Stimulated activated CD4-positive, alpha-beta T cell treated with anti-CD3 and anti-CD28 coated beads, Interleukin-2, amount 100 ng/mL, for 24 hours (primary cell): ENCODE measurements at places on chromosomes 13 and 19.

- no peak for DNase-seq
Observed at GRCh38 chr13:85223883-85224656, 575.1 kb downstream of the SLITRK6 start.

GRCh38 chr13:78603240-78603957 is at the start of gene POU4F1:
Gene POU4F1, minus strand, starts transcription at chr13:78603552. Its CDS starts 226 bp downstream, at chr13:78603326.
- peak; percentile 76 for DNase-seq

- no peak for DNase-seq
Observed at GRCh38 chr13:94987081-94987480, 274.7 kb upstream of the SOX21 start.

DNA sequence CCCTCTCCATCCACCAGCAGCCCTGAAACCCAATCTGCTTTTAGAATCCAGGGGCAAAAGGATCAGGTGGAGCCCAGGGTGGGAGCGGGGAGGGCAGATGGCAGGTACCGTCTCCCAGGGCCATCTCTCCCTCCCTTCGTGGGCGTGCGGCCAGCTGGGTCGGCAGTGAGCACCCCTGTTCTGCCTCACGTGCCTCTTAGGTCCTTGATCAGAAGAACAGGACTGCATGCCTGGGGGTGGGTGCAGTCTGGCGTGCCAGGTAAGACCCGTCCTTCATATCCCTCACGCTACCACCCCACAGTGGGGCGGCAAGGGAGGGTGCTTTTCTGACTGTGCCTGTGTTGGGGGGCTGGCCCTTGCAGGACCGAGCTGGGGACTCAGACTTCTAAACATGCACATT is 2.0 kb downstream of the SLC8A2 start:
- DNase-seq: no peak

DNA sequence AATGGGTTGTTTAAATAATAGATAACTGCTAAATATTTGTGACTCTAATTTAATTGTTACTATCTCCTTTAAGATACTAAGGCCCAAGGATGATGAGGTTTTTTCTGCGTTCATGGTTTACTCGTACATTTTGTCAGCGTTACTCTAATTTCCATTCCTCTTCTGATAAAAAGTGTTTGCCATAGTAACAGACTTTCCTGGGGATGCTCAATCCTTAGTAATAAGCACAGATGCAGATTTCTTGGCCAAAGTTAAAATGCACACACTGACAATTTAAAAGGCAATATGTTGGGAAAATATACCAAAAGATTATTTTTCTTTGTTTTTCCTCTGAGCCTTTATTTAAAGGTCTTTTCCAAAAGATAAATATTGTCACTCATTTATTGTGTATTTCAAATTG is 149.6 kb downstream of the IRS2 start:
- no peak for DNase-seq

DNA sequence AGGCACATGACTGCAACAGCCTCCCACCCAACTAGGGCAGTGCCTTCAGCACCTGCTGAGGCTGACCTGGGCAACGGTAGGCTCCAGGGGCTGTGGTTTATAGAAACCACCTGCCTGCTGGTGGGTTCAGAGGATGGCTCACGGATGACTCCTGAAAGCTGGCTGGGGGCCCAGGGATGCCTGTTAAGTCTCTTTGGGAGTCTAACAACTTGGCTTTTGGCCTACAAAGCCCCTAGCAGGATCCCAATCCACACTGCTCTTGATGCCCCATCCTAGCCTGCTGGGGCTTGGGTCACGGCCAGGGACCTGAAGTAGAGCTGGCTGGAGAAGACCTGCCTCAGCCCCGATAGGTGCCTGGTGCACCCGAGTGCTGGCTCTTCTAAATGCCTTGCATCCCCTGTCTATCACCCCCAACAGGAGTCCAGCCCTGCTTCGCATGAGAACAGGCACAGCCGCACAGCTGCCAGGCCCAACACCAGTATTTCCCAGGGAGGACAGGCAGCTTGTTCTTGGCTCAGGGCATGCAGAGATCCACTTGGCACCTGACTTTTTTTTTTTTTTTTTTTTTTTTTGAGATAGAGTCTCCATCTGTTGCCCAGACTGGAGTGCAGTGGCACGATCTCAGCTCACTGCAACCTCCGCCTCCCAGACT is 9.1 kb upstream of the EPHX3 start:
- no peak for DNase-seq

DNA sequence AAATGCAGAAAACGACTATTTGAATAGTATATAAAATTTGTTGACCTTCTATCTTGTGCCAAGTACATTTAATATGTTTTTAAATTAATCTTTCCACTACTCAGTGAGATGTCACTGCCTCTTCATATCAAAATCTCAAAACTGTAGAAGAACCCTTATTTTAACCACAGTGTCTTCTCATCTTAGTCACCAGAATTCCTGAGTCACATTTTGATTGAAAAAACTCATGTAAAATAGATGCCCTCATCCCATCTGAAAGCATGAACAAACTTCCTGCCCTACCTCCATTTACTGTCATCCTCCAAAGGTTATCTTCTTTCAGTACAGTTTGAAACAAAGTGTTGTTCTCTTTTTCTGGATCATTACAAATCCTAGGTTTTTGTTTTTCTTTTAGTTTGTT is 1215.4 kb downstream of the PCDH9 start:
- DNase-seq: no peak

GRCh38 chr19:3266792-3267514 is 42.5 kb downstream of the CELF5 start:
- DNase-seq: no peak

GRCh38 chr13:23159760-23160637 is 20.8 kb upstream of the SGCG start:
- no peak for DNase-seq

DNA sequence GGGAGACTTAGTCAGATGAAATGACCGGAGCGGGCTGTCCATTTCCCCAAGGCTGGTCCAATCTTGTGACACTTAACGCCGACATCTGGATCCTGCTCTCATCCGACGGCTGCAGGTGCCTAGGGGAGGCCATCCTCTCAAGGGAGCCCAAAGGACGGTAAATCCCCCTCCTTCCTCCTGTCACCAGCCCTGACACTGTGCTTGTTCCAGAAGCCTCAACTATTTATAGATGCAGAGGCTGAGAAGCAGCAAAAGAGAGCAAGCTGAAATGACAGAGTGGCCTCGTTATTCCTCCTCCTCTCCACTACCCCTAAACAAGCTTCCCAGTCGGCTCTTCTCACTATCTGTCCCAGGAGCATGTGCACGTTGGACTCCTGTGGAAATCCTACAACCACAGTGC is 533.7 kb downstream of the LIG4 start:
- no peak for DNase-seq

GRCh38 chr19:19468424-19469050 is 46.8 kb downstream of the TSSK6 start:
- no peak for DNase-seq

GRCh38 chr19:8731428-8732169 is 10.2 kb downstream of the OR2Z1 start:
- DNase-seq: no peak

DNA sequence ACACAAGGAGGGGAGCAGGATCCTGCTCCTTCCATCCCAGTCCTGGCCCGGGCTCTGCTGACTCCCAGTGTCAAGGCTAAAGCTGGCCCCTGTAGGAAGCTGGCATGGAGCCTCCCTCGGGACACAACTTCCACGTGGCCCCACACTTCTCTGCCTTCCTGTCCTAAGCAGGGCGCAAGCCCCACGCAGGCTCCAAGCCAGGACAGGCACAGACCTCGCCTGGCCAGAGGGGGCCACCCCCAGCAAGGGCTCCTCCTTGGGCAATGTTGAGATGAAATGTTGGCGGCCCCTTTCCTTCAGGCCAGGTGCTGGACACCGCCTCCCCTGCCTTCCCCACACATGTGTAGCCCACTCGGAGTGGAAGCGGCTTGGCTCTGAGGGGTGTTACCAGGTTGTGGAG is 66.6 kb downstream of the COL4A1 start:
- no peak for DNase-seq

- no peak for DNase-seq
Observed at GRCh38 chr19:38971672-38972071, 3.9 kb downstream of the FBXO17 start.

DNA sequence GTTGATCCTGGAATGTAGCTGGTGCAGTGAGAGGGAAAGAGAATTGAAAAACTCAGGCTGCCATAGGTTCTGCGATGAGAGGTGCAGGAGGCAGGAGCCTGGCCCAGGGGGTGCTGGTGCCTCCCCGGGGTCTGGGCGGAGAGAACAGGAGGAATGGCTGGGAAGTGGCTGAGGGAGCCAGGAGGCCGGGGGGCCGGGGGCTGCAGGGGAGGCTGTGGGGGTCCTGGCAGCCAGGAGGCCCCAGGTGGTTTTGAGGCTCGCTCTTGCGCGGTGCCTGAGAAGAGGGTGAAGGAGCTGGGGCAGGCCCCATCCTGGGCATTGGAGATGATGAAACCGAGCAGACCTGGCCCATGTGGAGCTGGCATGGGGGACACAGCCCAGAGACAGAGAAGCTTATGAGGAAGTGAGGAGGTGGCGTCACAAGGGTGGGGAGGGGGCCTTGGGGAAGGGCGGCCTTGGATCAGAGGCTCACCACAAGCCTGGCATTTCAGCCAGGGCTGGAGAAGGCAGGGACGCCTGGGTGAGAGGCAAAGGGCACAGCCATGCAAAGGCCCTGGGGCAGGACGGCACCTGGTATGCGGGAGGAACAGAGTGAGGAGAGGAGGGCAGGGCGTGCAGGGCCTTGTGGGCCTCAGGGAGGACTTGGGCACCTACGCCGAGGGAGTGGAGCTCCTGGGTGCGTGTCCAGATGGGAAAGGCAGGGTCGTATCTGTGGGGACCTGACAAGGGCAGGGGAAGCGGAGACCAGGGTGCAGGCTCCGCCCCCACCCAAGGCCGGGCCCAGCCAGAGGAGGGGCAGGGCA is 1.3 kb upstream of the TEKTIP1 start:
- DNase-seq: no peak

DNA sequence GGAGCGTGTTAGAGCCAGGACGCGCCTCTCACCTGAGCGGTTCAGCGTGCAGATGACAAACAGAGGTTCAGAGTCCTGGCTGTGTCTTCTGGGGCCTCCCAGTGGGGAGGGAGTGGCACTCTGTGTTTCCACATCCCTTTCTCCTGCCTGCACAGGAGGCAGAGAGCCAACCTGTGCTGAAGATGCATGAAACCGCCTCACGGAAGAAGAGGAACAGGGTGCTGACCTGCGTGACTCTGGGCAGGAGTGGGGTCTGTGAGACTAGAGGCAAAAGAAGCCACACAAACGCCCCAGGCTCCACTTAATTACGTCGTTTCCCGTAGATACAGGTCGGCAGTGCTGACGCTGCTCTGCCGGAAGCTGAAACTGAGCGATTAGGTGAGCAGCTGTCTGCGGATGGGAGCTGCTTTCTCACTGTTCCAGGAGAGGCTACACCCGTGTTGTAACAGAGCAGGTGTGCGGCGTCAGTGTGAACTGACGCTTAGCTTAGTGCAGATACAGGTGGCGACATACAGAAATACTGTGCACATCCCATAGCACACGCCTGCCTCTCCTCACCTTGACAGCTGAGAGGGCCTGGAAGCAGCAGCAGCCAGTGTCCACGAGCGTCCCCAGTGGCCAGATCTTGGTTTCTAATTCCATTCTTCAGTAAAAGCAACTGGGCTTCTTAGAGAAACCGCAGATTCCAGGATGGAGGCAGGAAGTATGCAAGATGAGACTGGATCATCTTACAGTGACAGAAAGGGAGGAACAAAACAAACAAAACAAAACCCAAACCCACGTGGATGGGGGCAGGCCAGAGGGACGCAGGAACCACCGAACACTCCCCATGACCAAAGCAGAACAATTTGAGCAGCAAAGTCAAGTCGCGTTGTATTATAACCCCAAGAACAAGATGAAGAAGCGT is 37.7 kb upstream of the MCF2L start:
- DNase-seq: no peak

DNA sequence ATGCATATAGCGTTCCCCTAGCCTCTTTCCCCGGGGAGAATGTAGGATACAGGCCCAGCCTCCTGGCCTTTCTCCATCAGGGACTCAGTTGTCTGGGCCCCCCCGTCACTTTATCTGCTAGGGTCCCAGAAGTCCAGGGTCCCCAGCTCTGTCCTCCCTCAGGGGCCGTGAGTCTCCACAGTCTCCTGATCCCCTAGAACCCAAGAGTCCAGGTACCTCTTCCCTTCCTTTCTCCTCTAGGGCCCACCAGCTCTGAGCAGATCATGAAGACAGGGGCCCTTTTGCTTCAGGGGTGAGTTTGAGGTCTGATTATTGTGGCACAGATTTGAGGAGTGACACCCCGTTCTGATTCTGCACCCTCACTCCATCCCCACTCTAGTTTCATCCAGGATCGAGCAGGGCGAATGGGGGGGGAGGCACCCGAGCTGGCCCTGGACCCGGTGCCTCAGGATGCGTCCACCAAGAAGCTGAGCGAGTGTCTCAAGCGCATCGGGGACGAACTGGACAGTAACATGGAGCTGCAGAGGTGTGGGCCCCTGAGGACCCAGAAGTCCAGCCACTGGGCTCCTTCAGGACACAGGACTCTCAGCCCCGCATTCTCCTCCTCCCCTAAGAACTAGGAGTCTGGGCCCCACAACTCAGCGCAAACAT is 758 bp downstream of the BAX start:
- no peak for DNase-seq

- peak; percentile 43 for DNase-seq
Observed at GRCh38 chr13:51614350-51614786, 30.1 kb downstream of the WDFY2 start.

DNA sequence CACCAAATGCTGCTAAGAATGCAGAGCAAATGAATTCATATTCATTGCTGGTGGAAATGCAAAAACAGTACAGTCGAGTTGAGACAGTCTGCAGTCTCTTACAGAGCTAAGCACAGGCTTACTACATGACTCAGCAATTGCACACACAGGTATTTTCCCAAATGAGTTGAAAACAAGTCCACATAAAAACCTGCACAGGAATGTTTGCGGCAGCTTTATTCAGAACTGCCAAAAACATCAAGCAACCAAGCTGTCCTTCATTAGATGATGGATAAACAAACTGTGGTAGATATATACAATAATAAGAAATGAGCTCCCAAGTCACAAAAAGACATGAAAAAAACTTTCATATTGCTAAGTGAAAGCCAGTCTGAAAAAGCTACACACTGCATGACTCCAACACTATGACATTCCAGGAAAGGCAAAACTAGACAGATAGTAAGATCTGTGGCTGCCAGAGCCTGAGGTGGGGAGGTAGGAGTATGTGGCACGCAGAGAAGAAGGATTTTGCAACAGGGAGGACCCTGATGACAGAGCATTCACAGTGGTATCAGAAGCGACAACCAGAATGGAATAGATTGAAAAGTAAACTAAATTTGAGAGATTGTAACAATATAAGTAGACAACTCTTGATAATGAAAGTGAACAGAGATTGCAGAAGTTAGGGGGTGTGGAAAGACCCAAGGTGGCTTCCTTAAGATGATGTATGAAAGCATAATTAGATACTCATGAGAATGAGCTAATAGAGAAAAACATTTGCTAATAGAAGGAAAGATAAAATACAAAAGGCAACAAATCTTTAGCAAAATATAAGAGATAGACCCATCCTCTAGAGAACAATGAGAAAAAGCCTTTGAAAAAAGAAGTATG is 52.7 kb downstream of the TSC22D1 start:
- DNase-seq: no peak

- DNase-seq: no peak
Observed at GRCh38 chr19:45766296-45766868, 2.7 kb downstream of the SIX5 start.

GRCh38 chr19:57075125-57075524 is 44.7 kb upstream of the USP29 start:
- no peak for DNase-seq

GRCh38 chr19:31976775-31977536 is 368.5 kb upstream of the ZNF507 start:
- DNase-seq: no peak
